GOT3 (cell line): ENCODE measurements at places on chromosomes 3 and 15.

DNA sequence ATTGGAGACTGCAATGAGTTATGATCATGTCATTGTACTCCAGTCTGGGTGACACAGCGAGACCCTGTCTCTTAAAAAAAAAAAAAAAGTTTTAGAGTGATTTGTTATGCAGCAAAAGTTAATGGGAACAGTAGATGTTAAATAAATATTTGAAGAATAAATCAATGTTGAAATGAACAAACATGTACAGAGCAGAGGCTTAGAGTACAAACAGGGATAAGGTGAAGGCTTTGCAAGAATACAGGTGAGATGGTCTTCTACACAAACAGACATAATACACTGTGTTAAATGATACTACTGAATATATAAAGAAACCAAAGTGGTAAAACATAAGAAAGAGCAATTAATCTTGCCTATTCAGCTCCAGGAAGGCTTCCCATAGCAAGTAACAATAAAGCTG is 265.4 kb downstream of the CNTN3 start:
- no peak for DNase-seq

DNA sequence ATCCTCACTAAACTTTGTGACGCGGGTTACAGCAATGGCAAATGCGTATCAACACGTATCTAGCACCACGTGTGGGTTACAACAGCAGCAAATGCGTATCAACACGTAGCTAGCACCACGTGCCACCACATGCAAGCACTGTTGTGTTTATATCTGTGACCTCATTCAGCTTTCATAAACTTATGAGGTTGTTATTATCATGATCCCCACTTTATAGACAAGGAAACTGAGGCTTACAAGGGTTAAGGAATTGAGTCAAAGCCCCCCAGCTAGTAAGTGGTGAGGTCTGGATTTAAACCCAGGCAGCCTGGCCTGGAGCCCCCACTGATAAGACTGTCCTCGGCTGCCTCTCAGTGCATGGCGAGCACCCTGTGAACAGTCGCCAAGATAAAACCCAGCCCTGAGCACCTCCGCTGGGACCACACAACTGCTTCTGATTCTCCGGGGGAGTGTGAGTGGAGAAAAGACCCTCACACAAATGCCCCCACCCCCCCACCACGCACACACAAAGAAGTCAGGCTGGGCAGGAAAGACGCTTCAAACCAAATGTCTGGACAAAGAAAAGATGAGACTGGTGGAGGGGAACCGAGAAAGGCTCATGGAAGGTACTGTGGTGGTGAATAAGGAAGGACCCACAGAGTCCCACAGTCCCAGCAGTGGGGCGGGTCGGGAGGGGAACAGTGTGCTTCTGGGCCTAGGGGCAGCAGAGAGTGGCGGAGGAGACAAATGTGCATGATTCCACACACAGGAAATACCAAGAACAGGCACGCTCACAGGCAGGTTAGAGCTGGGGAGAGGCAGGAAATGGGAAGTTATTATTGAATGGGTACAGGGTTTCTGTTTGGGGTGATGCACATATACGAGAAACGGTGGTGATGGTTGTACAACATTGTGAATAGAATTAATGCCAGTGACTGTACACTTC is 173.4 kb downstream of the XXYLT1 start:
- DNase-seq = no peak

DNA sequence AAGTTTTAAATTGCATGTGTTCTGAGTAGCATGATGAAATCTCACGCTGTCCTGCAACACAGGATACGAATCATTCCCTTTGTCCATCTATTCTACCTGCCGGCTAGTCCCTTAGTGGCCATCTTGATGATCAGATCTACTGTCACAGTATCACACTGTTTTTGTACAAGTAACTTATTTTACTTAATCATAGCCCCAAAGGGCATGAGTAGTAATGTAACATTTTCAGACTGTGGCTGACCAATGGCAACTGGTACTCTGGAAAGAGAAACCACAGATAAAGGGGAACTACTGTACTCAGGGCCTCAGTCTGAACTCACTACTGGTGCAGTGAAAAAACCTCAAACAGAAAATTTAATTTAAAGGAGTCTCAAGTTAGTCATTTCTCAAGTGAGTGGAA is 127.3 kb upstream of the MRPL3 start:
- DNase-seq = no peak

DNA sequence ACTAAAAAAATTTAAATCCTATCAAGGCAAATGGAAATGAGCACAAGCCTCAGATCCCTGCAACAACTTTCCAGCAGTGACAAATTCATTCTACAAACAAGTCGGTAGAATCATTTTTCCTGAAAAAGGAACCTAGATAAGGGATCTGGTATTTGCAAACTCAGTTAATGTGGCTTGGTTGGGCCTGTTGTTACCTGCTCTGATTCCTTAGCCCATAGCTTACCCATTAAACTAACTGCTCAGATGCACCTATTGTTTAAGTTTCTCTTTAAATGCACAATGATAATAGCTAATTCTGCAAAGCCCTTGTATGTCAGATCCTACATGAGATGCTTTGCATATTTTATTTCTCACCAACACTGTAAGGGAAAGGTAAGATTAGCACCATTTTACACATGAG is 377.4 kb upstream of the RGMA start:
- no peak for DNase-seq

DNA sequence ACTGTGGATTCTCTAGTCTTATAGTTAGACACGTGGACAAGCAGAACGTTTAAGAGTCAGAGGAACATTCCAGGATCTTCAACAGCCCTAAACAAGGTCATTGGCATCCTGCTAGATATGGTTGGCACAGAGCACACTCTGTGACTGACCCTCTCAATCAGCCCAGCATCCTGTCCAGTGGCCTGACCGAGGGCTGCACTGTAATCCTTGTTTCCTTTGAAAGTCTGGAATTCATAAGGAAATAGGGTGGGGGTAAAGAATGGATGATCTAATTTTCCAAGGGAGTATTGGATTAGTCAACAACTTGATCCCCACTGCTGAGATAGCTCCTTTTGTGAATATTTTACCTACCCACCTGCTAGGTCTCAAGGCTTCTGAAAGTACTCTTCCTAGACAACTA is 94.5 kb upstream of the DLG1 start:
- DNase-seq = no peak

DNA sequence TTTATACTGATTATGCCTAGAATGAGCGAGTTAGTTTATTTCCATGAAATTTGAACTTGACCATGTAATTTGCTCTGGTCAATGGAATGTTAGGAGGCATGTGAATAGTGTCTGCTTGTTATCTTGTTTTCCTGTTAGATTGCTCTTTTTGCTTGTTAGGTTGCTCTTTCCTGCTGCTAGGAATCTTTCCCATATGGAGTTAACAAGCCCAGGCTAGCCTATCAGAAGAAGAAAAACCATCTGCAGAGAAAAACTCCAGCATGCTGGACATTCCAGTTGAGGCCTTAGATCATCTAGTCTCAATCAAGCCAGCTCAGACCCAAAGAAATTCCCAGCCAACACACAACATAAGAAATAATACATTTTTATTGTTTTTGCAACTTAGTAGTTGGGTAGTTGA is 470.2 kb upstream of the AGTR1 start:
- no peak for DNase-seq

DNA sequence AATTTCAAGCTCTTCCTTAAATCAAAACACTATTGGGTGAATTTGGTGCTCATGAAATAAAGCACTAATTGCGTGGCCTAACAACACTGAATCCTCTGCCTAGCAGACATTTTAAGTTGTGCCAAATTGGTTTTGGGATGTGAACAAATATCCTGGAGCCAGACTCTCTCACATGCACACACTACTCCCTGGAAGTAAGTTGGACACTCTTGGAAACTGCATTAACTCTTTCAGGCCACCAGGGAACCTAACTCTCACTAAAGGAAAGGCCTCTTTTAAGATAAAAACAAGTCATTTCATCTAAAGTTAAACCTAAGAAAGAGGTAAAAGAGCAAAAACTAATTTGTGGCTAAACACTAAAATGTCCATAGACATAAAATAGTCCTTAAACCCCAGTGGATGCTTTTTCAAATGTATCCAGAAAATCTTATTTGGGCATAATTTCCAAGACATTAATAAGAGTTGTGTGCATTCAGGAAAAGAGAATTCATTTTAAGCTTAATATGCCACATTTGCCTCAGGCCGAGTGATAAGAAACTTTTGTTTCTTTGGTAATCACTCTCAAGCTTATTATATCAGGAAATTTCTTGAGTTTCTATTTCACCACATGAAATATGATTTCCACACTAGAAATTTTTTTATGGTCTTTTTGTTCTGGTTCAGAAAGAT is 61.8 kb downstream of the ZBTB20 start:
- no peak for DNase-seq

- DNase-seq = no peak
Measured at GRCh38 chr15:63858881-63859280, 25.1 kb upstream of the HERC1 start.

GRCh38 chr3:60303160-60303559 is 948.1 kb downstream of the FHIT start:
- no peak for DNase-seq

DNA sequence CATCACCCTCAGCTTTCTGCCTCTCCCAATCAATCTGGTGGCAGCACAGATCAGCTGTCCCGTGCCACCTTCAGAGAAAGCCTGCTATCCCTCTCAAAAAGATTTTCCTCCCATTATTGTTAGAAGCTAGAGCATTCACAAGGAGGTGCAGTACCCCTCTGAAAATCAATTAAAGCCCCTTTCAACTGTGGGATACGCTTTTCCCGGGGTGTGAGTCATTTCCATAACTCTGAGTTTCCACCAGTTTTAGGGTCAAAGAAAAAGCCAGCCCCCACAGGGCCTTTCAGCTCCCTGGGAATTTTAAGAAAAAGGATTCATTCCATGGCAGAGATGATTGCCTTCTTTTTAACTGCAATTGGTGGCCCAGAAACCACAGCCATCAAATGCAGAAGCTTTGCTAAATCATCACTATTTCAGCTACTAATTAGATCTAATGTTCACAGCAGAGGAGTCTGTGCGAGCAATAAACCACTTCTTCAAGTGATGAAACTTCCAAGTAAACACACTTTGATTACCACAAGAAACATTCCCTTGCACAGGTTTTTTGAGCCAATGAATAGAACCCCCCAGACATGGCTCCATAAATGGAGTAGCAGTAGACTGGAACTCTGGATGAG is 270.0 kb upstream of the TPRG1 start:
- no peak for DNase-seq

- DNase-seq = no peak
Measured at GRCh38 chr3:43481375-43481774, 140.4 kb downstream of the ANO10 start.

- no peak for DNase-seq
Measured at GRCh38 chr15:70698836-70699390, 64.4 kb downstream of the UACA start.

DNA sequence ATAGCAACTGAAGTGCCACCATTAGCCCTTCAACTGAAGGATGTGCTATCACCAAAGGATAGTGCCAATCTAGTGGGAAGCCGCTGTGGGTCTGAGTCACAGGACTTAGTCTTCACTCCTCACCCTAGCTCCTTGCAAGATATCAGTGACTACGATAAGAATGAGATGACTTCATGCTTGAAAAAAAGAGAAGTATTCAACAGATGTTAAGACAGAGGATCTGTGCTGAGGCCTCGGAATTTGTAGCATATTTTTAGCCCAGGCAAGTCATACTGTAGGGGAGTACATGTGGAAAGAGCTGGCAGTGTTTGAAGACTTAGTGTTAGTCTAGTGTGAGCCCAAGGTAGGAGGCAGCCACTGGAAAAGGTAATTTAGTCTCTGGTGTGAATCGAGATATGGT is 270.7 kb upstream of the LRTM1 start:
- DNase-seq = no peak

GRCh38 chr15:84797212-84797611 is 19.9 kb upstream of the ALPK3 start:
- no peak for DNase-seq

DNA sequence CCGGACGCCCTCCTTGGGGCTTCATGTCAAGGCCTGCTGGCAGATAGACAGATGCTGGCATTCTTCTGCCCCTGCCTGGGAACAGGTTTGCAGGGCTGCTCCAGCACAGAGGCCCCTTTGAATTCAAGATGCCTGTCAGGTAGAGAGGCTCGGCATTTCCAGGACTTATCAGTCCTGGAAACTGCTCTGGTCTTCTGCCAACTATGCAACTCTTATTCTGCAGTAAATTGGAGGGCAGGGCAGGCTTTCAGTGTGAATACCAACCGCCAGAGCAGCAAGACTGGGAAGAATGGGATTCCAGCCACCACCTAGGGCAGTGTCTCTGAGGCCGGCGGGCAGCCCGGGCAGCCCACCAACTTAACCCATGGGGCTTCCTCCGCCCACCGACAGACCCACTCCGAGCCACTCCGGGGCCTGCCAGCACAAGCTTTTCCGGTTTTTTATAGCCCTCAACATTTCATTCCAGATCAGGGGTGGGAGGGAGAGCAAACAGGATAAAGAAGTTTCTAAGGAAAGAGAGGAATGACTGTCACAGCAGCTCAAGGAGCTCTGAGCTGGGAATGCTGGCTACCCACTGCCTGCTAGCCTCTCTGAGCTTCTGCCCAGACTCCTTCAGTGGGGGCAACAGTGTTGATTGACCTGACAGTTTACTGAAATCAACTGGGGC is 140.9 kb downstream of the NTRK3 start:
- no peak for DNase-seq

- DNase-seq = no peak
Measured at GRCh38 chr3:52798978-52799476, 4.4 kb downstream of the ITIH3 start.

- no peak for DNase-seq
Measured at GRCh38 chr3:48241796-48242455, 1.0 kb downstream of the ZNF589 start.

- DNase-seq = peak; percentile 24
Measured at GRCh38 chr3:12508291-12508700, 24.0 kb downstream of the TSEN2 start.

- no peak for DNase-seq
Measured at GRCh38 chr3:28171962-28172361, 69.5 kb upstream of the CMC1 start.

GRCh38 chr3:37906734-37907282 is 45.1 kb downstream of the CTDSPL start:
- DNase-seq = no peak

GRCh38 chr3:36652104-36652503 is 112.2 kb downstream of the DCLK3 start:
- no peak for DNase-seq

GRCh38 chr3:66693461-66694031 is 192.7 kb upstream of the LRIG1 start:
- no peak for DNase-seq

GRCh38 chr15:38857814-38858213 is 293.2 kb upstream of the RASGRP1 start:
- DNase-seq = no peak

- DNase-seq = no peak
Measured at GRCh38 chr3:172530101-172530561, 6.9 kb upstream of the TNFSF10 start.

DNA sequence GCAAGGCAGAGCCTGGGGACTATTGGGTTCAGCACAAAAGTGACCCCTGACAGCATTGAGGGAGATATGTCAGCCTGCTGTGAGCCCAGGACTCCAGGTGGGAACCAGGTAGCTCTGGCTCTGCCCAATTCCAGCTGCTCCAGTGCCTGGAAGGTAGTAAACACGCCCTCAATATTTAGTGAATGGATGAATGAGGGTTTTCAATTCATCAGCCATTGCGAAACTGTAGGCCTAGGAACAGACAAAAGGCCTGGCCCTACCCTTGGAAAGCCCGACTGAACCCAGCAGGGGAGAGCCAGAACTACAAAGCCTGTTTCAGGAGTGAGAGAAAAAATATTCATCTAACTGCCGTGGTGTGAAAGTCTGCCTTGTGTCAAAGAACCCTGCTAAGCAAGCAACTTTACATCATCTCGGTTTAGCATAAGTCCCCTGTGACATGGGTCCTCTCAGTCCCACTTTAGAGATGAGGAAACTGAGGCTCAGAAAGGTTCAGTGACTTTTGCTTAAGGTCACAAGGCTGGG is 8.1 kb upstream of the CSK start:
- no peak for DNase-seq

- no peak for DNase-seq
Measured at GRCh38 chr15:73637527-73637926, 4.3 kb upstream of the NPTN start.
